ENCODE measurements at places on chromosomes 4 and X. TPM values are rescaled to one million over a fixed set of nuclear protein-coding genes. Genes with fewer than 3 reads are reported as not detected.

The EGF gene
- total RNA-seq, result 1.5 TPM

The PNCK gene
- not detected for total RNA-seq

The ITM2A gene
- 10.2 TPM for total RNA-seq

The TECRL gene
- total RNA-seq, result not detected

The ALB gene
- total RNA-seq, result not detected

The TAF1 gene
- 16.4 TPM for total RNA-seq

The SLC9A6 gene
- 11.5 TPM for total RNA-seq

The FAM184B gene
- under 0.01 TPM for total RNA-seq

The SMIM14 gene
- 14.1 TPM for total RNA-seq

The ARAP2 gene
- 5.2 TPM for total RNA-seq

The BMP3 gene
- not detected for total RNA-seq

The SYTL4 gene
- total RNA-seq, result 0.39 TPM

The BEX4 gene
- 32.5 TPM for total RNA-seq

The XKRX gene
- 0.08 TPM for total RNA-seq

The FREM3 gene
- not detected for total RNA-seq

The FHDC1 gene
- 2.3 TPM for total RNA-seq

The MND1 gene
- 17.0 TPM for total RNA-seq

The VCX gene
- total RNA-seq, result 0.11 TPM

The SLC16A2 gene
- 8.7 TPM for total RNA-seq

The PPEF2 gene
- total RNA-seq, result not detected

The PCDH7 gene
- 17.1 TPM for total RNA-seq

The SLC10A6 gene
- total RNA-seq, result 5.0 TPM

The ELMOD2 gene
- total RNA-seq, result 17.6 TPM

The NXF2 gene
- total RNA-seq, result not detected

The IQSEC2 gene
- 11.1 TPM for total RNA-seq

The RENBP gene
- not detected for total RNA-seq

The AFP gene
- not detected for total RNA-seq

The HPGD gene
- not detected for total RNA-seq

The ZNF157 gene
- 0.19 TPM for total RNA-seq

The CT45A1 gene
- not detected for total RNA-seq

The SSX2 gene
- not detected for total RNA-seq

The TEX13B gene
- not detected for total RNA-seq

The MAGEA9B gene
- not detected for total RNA-seq

The F11 gene
- total RNA-seq, result not detected

The PSAPL1 gene
- not detected for total RNA-seq

The CDKL2 gene
- 0.46 TPM for total RNA-seq

The CHRNA9 gene
- total RNA-seq, result not detected

The ARMCX4 gene
- total RNA-seq, result 0.94 TPM

The RIBC1 gene
- 1.3 TPM for total RNA-seq

The CLTRN gene
- total RNA-seq, result 0.39 TPM

The PABPC1L2B gene
- total RNA-seq, result not detected

The FOXR2 gene
- not detected for total RNA-seq

The TNIP3 gene
- total RNA-seq, result 1.4 TPM

Measured in hair follicular keratinocyte (primary cell).